Body of pancreas (tissue), 4 donors: ENCODE measurements at places on chromosomes 2 and 18. TPM values are rescaled to one million over a fixed set of nuclear protein-coding genes. Genes with fewer than 3 reads are reported as not detected.

Gene SCN2A
- 1.8 TPM for total RNA-seq

Gene TCF23
- total RNA-seq: 0.66 TPM

Gene CYBRD1
- total RNA-seq: 59.7 TPM

Gene GRHL1
- total RNA-seq: 2.0 TPM

Gene ABCB11
- not detected for total RNA-seq

Gene BIN1
- total RNA-seq: 24.4 TPM

Gene SPC25
- total RNA-seq: not detected

Gene AKAIN1
- 3.1 TPM for total RNA-seq

Gene DYSF
- 3.1 TPM for total RNA-seq

Gene ABCG8
- not detected for total RNA-seq

Gene SP5
- 0.78 TPM for total RNA-seq

Gene CHRNG
- not detected for total RNA-seq

Gene ANKRD30BL
- not detected for total RNA-seq

Gene MALL
- total RNA-seq: 10.4 TPM

Gene SFT2D3
- total RNA-seq: 11.2 TPM

Gene GALNT5
- total RNA-seq: 3.1 TPM

Gene LYPD1
- 3.1 TPM for total RNA-seq

Gene DNAH6
- 2.6 TPM for total RNA-seq

Gene IL36B
- not detected for total RNA-seq

Gene CFC1
- total RNA-seq: 24.7 TPM

Gene NYAP2
- 0.52 TPM for total RNA-seq

Gene EFR3B
- total RNA-seq: under 0.01 TPM

Gene IL1RL2
- not detected for total RNA-seq

Gene FBLN7
- 1.3 TPM for total RNA-seq

Gene MEP1B
- not detected for total RNA-seq

Gene EFHD1
- 4.4 TPM for total RNA-seq

Gene LYG1
- total RNA-seq: 1.6 TPM

Gene SLC16A14
- total RNA-seq: 0.99 TPM

Gene KCNS3
- 20.8 TPM for total RNA-seq

Gene CDKL4
- 0.52 TPM for total RNA-seq

Gene LYG2
- not detected for total RNA-seq

Gene GTF2A1L
- 1.0 TPM for total RNA-seq

Gene MYO7B
- 0.33 TPM for total RNA-seq

Gene ALPP
- 0.52 TPM for total RNA-seq

Gene POMC
- total RNA-seq: 2.9 TPM

Gene NT5DC4
- not detected for total RNA-seq

Gene PROM2
- total RNA-seq: 17.6 TPM

Gene CGREF1
- total RNA-seq: 1.0 TPM

Gene TRABD2A
- 0.52 TPM for total RNA-seq

Gene HTR2B
- not detected for total RNA-seq

Gene KRTCAP3
- total RNA-seq: 25.2 TPM

Gene B3GNT7
- 22.1 TPM for total RNA-seq

Gene PLGLB2
- not detected for total RNA-seq

Gene GALM
- 20.4 TPM for total RNA-seq

Gene SYT4
- total RNA-seq: 3.6 TPM

Gene REG1A
- total RNA-seq: 14,523 TPM

Gene SPOPL
- 20.5 TPM for total RNA-seq

Gene C2orf92
- 47.1 TPM for total RNA-seq

Gene MDH1B
- total RNA-seq: 3.0 TPM

Gene KCNE4
- total RNA-seq: 3.9 TPM

Gene RBFA
- 16.6 TPM for total RNA-seq

Gene NETO1
- total RNA-seq: not detected

Gene CCDC150
- 2.6 TPM for total RNA-seq

Gene PLEKHH2
- total RNA-seq: 5.6 TPM
